Activated CD4-positive, CD25-positive, alpha-beta regulatory T cell treated with anti-CD3 and anti-CD28 coated beads, Interleukin-2, amount 50 U/mL, for 72 hours (primary cell): ENCODE measurements at places on chromosomes 7 and 10.

- no peak for DNase-seq
Observed at GRCh38 chr10:45383682-45384330, 9.8 kb downstream of the ALOX5 start.

GRCh38 chr10:92822060-92822634 lies 26.2 kb upstream of the EXOC6 start:
- DNase-seq: no peak

GRCh38 chr7:116851671-116852070 lies 10.7 kb upstream of the CAPZA2 start:
- no peak for DNase-seq

GRCh38 chr10:57799625-57800024 lies 468.1 kb downstream of the IPMK start:
- no peak for DNase-seq

GRCh38 chr7:140526214-140526613 lies 46.9 kb upstream of the MKRN1 start:
- DNase-seq: no peak

DNA sequence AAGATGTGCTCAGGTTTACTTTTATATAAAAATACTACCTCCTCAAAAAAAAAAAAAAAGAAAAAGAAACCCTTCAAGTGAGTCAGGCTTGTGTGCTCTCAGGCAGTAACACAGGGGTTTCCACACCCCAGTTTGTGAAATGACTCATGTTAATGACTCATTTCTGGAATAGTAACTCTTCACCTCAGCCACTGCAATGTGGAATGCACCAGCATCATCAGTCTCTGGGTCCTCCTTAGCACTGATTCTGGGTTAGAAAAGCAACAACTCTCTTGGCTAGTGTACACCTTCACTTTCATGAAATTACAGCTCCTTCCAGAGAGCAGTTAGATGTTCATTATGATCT lies 110.6 kb downstream of the EMX2 start:
- no peak for DNase-seq

- DNase-seq: no peak
Observed at GRCh38 chr7:2466675-2467074, 9.5 kb downstream of the GRIFIN start.

- DNase-seq: no peak
Observed at GRCh38 chr10:34341473-34341872, 473.6 kb downstream of the PARD3 start.

- no peak for DNase-seq
Observed at GRCh38 chr7:49775949-49776443, 2.6 kb downstream of the VWC2 start.

DNA sequence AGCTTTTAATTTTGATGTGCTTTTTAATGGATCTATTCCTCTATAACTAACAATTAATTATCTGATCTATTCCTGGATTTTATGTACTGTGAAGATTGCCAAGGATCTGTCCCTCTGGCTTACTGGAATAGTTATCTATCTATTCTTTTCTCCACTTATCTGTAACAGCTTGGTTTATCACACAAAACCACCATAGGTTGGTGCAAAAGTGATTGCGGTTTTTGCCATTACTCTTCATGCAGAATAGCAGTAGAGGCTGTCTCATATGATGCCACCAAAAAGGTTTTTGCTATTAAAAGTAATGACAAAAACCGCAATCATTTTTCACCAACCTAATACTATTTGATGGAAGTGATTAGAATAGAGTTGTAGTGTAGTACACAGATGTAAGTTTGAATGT lies 115.7 kb downstream of the PDE1C start:
- no peak for DNase-seq
